IMR-90 (cell line): ENCODE measurements at places on chromosomes 5 and 9. TPM values are rescaled to one million over a fixed set of nuclear protein-coding genes. Genes with fewer than 3 reads are reported as not detected.

- DNase-seq: peak; percentile 74
Observed at GRCh38 chr9:78566948-78567675, 270.2 kb downstream of the PSAT1 start.

DNA sequence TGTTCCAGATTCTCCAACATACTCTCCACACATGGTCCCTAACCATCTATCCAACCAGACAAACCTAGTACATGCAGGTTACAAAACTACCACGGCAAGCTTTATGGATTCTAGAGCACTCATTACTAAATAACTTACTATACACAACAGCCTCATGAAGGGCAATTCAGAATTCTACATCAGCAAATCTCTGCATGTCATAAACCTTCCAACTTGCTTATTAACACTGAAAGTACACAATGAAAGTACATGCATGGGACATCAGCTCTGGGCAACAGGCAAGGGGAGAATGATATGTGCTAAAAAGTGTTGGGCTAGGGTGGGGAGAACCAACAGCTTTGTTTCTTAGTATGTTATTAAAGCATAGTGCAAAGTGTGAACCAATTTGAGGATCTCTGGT, 70.4 kb downstream of the TLE1 start:
- DNase-seq: no peak

Gene HTR1A
- not detected in 2 replicates for total RNA-seq

DNA sequence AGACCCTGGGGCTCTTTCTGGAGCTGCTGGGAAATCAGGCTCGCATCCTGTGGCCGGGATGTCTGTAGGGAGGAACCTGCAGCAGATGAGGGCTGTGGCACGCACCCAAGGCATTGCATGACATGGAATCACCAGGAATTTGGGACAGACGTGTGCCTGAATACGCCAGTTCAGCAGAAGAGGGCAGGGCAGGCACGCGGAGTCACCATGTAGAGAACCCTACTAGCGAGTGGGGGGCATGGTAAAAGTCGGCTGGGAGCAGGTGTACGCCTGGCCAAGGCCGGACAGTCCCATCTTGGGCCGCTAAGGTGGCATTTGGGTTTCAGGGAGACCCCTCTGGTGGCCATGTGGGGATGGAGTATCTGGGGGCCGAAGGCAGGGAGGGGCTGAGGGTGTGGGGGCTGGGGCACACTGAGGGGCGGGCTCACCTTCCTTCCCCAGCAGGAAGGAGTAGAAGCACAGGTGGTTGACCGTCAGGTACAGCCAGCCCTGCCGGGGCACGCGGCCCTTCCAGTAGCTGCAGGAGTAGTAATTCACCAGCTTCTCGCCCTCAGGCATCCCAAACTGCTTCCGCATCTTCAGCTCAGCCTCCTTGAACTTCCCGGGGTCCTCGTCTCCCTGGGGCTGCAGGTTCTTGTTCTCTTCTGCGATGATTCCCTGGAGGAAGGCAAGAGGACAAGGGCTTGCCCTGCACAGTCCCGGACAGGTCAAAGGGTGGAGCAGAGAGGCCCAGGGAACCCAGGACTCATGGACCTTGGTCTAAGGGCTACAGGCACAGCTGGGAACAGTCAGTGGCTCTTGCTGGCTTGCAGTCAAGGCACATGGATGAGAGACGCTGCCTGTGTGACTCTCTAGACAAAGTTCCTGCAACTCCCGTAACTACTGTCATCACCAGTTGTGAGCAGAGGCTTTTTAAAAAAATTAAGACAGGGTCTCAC, 13.5 kb downstream of the TBC1D9B start:
- no peak for DNase-seq

GRCh38 chr5:175520873-175521272, 42.5 kb downstream of the SFXN1 start:
- no peak for DNase-seq

Gene CFAP157
- total RNA-seq: not detected in 2 replicates

- DNase-seq: peak; percentile 78
Observed at GRCh38 chr5:61330845-61331406, 1.1 kb upstream of the ZSWIM6 start.

GRCh38 chr9:93089481-93089991, 6.5 kb upstream of the CARD19 start:
- no peak for DNase-seq

DNA sequence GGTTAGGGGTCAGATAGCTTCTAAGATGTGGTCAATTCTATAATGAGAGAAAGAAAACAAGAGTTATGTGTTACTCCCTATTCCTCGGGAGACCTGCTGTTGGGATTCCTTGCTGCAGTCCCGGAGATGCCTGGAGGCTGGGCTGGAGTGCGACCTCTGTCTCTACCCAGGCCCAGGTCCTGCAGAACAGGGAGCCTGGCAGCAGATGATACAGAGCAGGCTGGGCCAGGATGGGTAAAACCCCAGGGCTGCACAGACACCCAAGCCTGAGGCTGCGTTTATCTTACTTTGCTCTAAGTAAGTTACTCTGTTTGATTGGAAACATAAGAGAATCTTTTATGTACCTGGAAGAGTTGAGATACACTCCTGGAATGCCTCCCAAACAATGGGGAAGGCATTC, 26.9 kb upstream of the FAM120AOS start:
- DNase-seq: no peak

- DNase-seq: no peak
Observed at GRCh38 chr5:14257995-14258403, 114.9 kb downstream of the TRIO start.

Gene IL3
- not detected in 2 replicates for total RNA-seq

Gene SEMA5A
- 9.9 and 12.5 TPM in 2 replicates for total RNA-seq

DNA sequence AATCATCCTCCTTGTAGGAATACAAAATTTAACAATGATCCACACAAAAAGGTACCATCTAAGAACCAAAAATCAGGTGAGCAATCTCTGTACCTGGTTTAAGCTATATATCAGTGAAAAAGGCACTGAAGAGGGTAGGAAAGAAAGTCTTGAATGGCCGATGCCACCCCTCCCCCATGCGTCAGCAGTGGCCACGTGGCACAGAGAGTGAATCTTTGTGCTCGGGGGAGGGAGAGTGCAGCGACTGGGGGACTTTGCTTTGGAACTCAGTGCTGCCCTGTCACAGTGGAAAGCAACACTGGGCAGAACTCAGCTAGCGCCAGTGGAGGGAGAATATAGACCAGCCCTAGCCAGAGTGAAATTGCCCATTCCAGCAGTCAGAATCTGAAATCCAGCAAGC, 28.3 kb upstream of the PDE4D start:
- no peak for DNase-seq

DNA sequence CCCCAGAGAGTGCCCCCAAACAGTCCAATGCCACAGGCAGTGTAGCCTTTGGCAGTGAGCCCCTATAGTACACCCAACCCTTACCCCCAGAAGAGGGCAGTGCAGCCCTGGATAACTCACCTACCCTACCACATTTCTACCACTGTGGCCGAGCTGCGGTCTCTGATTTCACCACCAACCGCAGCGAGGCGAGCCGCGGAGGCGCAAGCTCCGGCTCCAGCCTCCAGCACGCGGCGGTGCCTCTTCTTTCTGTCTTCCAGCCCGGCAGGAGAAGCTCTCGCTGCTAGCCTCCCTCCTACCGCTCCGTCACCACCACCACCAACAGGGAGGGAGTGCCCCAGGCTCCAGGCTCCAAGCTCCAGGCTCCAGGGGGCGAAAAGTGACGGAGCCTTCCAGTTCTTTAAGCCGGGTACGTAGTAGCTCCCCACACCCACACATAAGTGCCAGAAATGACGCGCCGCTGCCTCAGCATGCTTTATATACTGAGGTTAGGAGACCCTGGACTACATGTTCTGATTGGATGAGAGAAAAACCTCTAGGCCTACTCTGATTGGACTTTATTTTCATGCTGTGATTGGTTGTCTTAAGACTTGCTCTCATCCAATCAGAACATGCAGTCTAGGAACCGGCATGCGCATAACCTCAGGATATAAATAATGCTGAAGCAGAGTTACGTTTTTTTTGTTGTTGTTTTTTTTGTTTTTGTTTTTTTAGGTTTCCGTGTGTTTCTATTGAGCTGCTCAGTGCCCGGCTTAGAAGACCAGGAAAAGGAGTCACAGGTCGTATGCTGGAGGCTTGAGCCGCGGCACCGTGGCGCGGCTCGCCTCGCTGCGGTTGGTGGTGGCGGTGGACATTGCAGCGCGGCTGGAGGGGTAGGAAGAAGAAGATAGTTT, at the start of gene PCAT7:
PCAT7 (plus strand) TSS at position 645 of the 893 bp plus-strand sequence.
- no peak for DNase-seq

GRCh38 chr9:108634204-108634603, 221.6 kb downstream of the ACTL7B start:
- no peak for DNase-seq

Gene DOCK2
- total RNA-seq: 1.4 and 3.0 TPM in 2 replicates

GRCh38 chr5:126482591-126482990, 59.4 kb downstream of the GRAMD2B start:
- no peak for DNase-seq

DNA sequence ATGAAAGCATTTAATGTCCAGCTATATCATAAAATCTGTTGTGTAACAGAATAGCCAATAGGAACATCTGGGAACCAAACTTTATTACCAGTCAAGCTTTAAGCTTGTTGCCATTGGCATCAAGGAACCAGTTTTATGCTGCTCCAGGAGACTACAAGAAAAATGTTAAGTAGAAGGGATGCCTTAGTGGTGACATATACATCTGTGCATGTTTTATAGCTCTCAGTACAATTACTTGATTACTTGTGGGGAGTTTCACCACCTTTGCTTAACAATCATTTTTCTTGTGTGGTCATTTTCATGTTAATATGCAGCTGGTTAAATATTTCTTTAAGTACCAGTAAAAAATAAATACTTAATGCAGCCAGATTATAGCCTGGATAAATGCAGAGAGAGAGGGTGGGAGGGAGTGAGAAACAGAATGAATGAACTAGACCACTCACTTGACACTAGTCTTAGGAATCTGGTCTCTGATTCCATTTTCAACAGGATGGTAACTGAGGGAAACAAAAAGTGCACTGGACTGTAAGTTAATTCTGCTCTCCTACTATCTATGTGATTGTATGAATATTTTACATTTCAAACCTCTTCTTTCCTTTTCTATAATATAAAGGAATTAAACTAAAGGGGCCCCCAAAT, 35.7 kb upstream of the LURAP1L start:
- peak; percentile 36 for DNase-seq

- DNase-seq: no peak
Observed at GRCh38 chr5:135441350-135441831, 5.8 kb downstream of the DCANP1 start.

Gene TEX48
- total RNA-seq: not detected in 2 replicates

Gene OR1J2
- total RNA-seq: not detected in 2 replicates

DNA sequence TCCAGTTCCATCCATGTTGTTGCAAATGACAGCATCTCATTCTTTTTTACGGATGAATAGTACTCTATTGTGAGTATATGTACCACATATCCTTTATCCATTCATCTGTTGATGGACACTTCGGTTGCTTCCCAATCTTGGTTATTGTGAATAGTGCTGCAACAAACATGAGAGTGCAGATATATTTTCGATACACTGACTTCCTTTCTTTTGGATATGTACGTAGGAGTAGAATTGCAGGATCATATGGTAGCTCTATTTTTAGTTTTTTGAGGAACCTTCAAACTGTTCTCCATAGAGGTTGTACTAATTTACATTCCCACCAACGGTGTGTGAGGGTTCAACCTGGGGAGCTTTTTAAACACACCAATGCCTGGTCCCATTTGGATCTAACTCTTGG, 22.3 kb downstream of the GALNT12 start:
- DNase-seq: no peak

DNA sequence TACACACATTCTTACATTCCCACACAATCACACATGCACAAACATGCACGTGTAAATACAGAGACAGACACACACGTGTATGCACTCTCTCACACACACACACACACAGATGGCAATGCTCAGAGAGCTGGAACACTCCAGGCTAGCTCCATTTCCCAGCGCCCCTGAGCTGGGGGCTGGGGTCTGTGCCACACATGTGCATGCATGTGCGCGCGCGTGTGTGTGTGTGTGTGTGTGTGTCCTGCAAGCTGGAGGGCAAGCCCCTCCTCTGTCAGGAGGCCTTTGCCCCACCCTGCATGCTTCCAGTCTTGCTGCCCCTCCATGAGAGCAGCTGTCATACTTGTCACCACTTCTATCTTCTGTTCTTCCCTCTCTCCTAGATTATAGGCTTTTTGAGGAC, 16.6 kb upstream of the S1PR3 start:
- no peak for DNase-seq

DNA sequence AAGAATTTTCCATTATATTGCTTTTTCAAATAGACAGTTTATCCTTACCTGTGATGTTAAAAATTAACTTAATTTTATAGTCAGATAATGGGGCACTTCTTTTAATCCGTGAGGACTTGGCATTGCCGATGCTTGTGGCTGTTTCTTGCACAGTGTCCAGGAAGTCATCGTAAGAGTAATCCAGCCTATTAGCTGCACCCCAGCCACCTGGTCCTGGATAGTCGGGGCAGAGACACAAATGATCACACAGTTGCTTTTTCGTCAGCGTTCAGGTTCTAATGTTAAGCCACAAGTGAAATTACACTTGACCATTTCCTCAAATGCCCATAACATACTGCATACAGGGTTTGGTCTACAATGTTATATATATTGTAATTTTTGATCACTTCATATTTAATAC, 107.4 kb downstream of the SVEP1 start:
- no peak for DNase-seq

Gene SLCO6A1
- total RNA-seq: not detected in 2 replicates
